ENCODE measurements at places on chromosomes 12 and 14.

- DNase-seq: no peak
Measured at GRCh38 chr12:122976648-122976975, 1.6 kb downstream of the OGFOD2 start.

DNA sequence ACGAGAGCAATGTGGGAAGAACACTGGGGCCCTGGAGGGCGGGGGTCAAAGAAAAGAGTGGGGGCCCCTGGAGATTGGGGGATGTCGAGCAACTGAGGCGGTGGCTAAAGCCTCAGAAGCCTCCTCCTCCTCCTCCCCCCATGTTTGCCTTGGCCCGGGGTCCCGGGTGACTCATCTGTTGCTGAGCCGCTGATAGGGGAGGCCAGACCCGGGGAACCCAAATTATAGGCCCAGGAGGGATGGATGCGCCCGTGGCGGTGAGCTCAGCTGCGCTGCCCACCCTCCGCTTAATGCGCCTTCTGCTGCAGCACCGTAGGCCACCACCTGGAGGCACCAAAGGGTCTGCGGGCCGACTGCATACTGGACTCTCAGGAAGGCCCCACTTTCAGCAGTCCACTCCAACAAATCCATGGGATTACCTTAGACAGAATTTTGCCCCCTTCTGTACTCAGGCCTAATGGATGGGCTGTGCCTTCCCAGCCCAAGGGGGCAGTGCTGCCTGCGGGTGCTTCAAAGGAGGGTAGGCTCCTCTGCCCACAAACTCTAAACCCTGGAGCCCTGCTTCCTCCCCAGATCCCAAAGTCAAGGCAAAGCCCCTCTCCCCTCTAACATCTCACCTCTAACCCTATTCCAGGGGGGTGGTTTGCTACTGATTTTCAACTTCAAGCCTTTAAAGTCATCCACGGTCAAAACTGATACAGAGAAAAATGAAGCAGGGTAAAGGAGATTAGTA, 2.6 kb upstream of the WNT10B start:
- no peak for DNase-seq

- no peak for DNase-seq
Measured at GRCh38 chr12:123382684-123383083, 1.2 kb upstream of the KMT5A start.

DNA sequence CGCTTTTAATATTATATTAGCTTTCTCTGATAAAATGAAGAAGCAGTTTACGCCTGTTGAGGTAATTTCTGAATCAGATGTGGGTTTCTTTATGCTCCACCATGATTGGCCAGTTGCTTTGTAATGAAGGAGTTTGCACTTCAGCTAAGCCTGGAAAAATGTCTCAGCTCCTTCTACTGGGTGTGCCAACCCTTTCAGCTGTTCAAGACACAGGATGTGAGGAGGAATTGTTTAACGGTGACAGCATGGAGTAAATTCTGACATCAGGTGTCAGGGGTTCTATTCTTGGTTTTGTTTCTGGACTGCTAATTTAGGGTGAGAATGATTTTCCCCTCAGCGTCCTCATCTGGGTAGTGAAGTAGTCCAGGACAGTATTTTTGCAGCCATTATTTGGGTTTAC, 43.5 kb downstream of the FLRT2 start:
- no peak for DNase-seq

DNA sequence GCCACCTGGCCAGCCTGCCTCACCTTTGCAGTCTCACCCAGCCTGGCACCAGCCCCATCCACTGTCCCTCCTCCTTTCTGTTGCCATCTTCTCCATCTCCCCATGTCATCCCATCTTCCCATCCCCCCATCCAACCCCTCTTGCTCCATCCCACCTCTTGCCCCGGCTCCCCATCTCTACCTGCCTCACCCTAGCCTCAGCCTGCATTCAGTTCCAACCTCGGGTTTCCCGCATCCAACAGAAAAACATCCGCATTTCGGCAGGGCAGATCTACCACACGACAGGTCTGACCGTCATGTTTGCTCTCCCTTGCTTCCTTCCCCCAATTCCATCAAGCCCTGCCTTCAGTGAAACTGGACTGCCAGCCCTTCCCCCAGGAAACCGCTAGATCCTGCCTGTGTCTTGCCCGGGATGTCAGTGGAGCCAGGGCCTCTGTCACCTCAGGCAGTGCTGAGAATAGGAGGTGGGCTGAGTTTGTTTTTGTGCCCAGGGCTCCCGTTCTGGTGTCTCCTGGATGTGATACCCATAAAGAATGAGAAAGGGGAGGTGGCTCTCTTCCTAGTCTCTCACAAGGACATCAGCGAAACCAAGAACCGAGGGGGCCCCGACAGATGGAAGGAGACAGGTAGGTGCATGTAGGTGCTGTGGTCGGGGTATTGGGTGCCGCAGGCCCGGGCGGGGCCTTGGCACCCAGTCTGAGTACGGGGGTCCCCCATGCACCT, 2.5 kb downstream of the KCNH3 start:
- DNase-seq: no peak

DNA sequence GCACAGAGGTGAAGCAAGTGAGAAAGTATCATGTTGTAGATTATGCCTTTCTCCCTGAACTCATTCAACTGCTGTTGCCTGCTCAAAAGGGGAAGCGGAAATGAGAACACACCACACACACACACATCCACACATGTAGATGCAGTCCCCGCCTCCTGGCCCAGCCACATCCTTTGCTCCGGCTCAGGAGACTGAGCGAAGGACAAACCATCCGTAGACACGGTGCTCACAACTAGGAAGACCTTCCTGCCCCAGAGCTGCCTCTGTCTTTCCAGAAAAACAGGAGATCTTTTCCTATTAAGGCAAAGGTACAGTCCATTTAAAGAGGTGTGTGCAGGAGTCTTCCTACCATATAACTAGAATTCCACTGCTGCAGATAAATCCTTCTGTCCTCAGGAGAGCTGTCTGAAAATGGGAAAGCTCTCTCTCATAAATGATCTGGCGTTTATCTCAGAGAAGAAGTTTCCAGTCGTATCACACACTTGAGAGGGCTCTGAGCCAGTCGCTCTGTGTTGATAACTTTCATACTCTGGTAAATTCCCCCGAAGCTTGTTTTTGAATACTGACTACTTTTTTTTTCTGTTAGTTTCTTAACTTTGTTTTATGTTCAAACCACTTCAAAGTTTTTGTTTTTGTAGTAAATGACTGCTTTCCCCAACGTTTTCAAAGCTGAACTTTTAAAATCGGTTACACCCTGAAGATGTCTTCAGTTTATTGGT, at the start of gene TESPA1:
TSS of gene TESPA1 (minus strand) at position 105 of the 719 bp plus-strand sequence. CDS start 10,200 bp downstream, outside the sequence.
- DNase-seq: no peak

- DNase-seq: no peak
Measured at GRCh38 chr14:50012644-50013043, 103.7 kb downstream of the VCPKMT start.

- DNase-seq: peak; percentile 99
Measured at GRCh38 chr12:52415870-52416750, 10.0 kb upstream of the KRT82 start.

DNA sequence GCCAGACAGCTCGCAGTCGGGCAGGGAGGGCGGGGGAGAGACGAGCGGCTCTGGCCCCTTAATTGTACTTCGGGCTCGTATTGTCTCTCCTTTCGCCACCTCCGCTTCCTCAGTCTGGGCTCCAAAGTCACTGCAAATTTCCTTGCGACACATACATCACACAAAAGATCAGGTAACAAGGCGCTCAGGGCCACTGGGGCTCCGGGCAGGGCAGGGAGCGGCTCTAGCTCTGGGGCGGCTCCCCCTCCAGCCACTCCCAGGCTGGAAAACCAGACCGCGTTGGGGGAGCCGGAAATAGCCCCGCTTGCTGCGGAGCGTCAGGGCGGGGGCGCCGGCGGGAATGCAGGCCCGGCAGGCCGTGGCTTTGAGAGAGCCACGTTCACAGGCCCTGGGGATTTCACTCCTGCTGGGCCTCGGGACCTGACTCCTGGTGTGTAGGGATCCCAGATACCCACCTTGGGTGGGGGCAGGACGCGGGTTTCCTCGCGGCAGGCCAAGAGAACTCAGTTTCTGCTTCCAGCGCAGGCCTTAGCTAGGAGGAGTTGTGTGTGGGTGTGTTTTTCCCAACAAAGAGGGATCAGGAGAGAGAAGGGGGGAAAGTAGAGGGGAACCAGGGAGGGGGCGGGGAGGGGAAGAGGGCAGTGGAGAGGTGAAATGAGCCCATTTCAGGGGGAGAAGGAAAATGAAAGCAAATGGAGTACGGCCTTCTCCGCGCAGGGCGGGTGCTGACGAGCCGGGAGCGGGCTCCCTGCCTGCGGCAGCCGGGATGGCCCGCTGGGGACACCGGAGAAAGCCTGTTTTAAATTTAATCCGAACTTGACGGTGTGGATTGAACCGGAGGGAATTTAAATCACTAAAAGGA, 4.4 kb upstream of the HOXC9 start:
- no peak for DNase-seq

- DNase-seq: peak; percentile 62
Measured at GRCh38 chr12:113333877-113334785, 778 bp downstream of the SLC8B1 start.

- DNase-seq: no peak
Measured at GRCh38 chr14:55052269-55052930, 953 bp downstream of the MAPK1IP1L start.

DNA sequence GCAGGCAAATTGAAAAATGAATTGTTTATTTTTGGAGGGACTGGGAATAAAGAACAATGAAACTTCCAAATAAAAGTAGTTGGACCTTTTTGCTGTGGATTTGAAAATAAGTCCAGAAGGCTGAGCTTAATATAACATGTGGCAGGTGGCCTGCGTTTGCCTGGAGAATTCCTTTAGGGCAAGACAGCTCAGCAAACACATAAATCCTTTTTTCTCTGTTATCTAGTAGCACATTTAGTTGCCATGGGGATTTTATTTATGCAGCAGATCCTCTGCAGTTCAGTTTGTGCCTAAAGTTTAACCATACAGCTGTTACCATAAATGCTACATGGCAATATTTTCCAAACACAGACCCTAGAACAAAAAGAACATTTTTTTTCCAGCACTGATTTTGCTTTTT, 180.0 kb downstream of the NPAS3 start:
- no peak for DNase-seq

DNA sequence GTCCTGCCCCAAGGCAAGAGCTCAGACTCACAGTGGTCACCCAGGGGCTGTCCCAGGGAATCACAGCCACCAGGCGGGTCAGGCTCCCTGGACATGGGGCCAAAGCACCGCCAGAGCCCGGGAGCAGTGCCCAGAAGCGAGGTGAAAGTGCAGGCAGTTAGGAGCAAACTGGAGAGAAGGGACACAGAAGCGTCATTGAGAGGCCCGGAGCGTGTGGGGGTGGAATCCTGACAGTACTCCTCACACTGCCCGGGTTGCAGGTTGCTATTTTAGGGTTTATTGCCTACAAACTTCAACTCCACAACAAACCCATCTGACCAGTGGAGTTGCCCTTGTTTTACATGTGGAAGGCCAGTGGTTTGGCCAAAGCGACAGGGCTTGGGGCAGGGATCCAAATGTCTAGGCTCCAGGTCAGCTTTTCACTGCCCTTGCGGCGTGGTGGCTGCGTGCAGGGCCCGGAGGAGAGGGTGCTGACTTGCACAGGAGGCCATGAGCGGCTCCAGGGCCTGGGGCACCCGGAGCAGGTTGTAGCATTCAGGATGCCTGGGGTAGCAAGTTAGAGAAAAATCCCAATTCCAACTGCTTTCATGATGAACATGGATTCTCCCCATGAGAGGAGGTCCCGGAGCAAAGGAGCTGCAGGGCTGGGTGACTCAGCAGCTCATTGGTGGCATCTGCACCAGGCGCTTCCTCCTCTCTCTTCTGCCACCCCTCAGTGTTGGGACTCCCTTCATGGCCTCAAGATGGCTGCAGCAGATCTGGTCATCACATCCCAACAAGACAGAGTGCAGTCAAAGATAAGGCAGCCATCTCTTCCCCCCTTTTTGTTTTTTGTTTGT, 112.3 kb upstream of the NCOR2 start:
- DNase-seq: no peak

DNA sequence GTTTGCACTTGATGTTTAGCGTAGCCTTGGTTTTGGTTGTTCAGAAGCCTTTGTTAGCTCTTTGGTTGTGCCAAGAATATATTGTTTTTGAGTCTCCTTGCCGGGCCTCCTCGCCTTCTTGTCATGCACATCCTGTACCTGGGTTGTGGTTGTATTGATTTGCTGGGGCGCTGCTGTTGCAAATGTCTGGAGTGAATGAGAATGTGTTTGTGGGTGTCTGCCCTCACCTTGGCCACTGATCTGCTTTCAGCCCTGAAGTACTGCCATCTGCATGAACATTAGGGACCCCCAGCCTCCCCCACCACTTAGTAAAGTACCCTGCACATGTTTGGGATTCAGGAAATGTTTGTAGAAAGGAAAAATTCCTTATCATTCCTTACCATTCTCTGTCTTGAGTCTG, 16.5 kb downstream of the PRKCH start:
- DNase-seq: no peak

- DNase-seq: no peak
Measured at GRCh38 chr12:63138488-63138887, 12.5 kb downstream of the AVPR1A start.

DNA sequence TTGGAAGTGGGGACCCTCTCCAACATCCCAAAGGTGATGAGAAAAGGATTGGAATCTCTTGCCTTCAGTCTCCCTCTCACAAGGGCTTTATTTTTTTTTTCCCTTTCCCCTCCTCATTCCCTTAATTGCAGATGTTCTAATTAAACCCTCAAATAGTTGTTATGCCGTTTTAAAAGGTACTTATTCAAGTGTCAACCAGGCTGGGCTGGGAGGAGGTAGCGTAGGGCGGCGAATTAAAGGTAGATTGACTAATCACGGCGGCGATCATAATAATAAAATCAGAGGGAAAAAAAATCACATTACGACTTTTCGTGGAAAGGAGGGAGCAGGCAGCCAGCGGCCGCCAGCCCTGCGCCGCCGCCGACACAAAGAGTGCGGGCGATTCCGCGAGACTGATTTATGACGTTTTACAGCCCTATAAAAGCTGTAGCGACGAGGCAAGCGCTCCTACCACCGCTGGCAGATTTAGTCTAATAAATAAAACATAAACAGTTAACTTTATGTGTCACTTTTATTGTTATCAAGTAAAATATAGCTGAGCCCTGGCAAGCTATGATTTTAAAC, 1.7 kb upstream of the HOXC4 start:
- no peak for DNase-seq

DNA sequence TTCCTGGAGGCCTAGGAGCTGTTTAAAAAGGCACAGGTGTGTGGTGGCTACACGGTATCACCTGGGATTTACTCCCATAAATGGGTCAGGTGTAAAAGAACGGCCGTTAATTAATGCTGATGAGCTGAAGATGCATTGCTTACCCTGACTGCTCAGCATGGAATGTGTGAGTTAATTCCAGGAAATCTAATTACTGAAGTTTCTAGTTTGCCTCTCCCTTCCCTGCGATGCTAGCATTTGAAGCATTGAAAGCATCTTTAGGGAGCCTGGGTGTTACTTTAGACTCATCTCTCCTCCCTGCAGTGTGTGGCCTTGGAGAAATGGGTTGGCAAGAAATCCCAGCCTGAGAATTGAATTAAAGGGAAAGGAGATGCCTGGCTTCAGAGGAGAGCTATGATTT, 415.9 kb downstream of the FUT8 start:
- DNase-seq: no peak
